Stimulated activated CD4-positive, alpha-beta T cell treated with anti-CD3 and anti-CD28 coated beads, Interleukin-1b, Interleukin-23, amount 100 ng/mL, for 1 hour (primary cell): ENCODE measurements at places on chromosomes 7 and 10.

DNA sequence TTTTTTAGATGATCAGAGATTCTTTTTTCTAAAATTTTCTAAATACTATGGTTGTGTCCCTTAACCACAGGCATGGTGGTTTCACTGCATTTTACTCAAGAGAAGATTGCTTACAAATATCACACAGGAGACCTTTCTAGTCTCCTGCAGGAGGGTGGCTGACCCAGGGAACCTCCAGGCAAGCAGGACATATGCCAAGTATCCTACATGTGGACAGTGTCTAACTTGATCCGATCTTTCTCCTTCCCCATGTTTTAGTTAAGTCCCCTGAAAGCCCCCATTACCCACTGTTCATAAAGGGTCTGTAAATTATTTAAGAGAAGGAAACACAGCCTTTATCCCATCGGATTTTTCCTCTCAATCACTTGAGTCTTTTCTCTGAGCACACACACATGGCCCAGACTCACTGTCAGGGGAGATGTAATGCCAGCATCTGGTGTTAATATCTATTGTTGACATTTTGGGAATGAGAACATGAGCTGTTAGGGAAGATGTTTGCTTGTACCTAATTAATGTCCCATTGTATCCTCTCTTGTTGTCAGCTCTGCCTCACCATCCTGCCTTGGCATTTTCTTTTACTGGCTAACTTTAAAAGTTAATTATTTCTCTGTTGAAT lies 755.2 kb downstream of the AUTS2 start:
- DNase-seq = no peak

- no peak for DNase-seq
Observed at GRCh38 chr10:122650331-122650730, 49.3 kb downstream of the C10orf120 start.

GRCh38 chr10:54905578-54906192 lies 104.7 kb upstream of the PCDH15 start:
- DNase-seq = no peak

DNA sequence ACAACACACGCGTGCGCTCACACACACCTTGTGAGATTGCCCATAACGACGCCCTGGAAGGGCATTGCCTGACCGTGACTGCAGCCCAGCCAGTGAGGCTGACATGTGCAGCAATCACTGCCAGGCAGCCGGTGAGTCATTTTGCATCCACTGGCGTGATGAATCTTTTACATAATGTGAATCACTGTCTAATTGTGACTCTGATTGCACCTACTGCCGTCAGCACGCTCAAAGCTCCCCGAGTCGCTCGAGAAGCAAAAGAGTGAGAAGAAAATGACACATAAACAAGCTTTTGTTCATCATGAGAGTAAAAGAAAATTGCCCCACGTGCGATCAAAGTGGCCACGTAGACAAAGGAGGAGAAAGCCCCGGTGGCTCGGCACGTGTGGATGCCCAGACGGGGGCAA lies 117.4 kb upstream of the PFKP start:
- DNase-seq = peak; percentile 4

GRCh38 chr10:49133706-49134248 lies at the start of gene FAM170B:
Gene FAM170B (minus strand): TSS chr10:49134021. CDS start chr10:49133918, 103 bp downstream.
- DNase-seq = no peak
